Mesothelial cell of epicardium (in vitro differentiated cells): ENCODE measurements at places on chromosomes 2 and 18. TPM values are rescaled to one million over a fixed set of nuclear protein-coding genes. Genes with fewer than 3 reads are reported as not detected.

GRCh38 chr2:21055451-21055850, 11.6 kb upstream of the APOB start:
- DNase-seq, result no peak

The PID1 gene
- 2.0 to 2.4 TPM (median 2.1 TPM) in 3 replicates for total RNA-seq

- no peak for DNase-seq
Measured at GRCh38 chr2:15704086-15704787, 112.6 kb downstream of the DDX1 start.

The DHRS9 gene
- 0.16 to 0.18 TPM in 2 of 3 replicates, not detected in the other for total RNA-seq

- no peak for DNase-seq
Measured at GRCh38 chr2:126653761-126654160, 2.2 kb upstream of the GYPC start.

The CNGA3 gene
- not detected in 3 replicates for total RNA-seq

The FIGN gene
- total RNA-seq, result 11.5 to 12.6 TPM (median 11.9 TPM) in 3 replicates

GRCh38 chr2:238938401-238939055, 90.6 kb downstream of the TWIST2 start:
- no peak for DNase-seq

GRCh38 chr18:58400331-58400870, 228.5 kb downstream of the ALPK2 start:
- DNase-seq, result no peak

DNA sequence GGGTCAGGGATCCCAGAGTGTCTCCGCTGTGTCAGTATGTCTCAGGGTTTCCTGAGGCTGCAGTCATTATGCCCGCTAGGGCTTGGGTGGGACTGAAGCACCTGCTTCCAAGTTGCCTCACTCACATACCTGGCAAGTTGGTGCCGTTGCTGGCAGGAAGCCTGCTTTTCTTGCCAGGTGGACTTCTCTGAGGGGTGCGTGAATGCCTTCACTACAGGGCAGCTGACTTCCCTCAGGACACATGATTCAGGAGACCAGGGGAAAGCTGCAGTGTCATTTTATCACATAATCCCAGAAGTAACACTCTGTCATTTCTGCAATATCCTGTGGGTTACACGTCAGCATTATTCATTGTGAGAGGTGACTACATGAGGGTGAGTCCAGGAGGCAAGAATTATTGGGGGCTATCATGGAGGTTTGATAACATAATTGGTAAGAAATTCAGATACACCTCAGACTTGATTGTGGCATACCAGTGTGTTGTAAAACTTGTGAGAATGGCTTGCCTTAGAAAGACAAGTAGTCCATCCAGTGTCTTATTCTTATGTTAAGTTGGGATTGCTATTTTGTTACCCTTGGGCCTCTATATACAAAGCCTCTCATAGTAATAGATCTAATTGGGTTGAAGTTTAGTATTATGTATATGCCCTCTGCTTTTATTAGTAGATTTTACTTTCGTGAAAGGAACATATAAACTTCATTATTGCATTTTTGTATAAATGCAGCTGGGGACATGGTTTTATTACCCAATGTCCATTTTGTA, 44.1 kb downstream of the NEDD4L start:
- no peak for DNase-seq

GRCh38 chr2:86807468-86808275, 17.0 kb upstream of the CD8A start:
- peak; percentile 66 for DNase-seq

- no peak for DNase-seq
Measured at GRCh38 chr2:221502270-221503010, 69.7 kb downstream of the EPHA4 start.

The IL37 gene
- not detected in 3 replicates for total RNA-seq

- DNase-seq, result no peak
Measured at GRCh38 chr2:58557176-58557575, 316.1 kb upstream of the FANCL start.

GRCh38 chr2:208311954-208312353, 45.9 kb downstream of the PIKFYVE start:
- no peak for DNase-seq

- no peak for DNase-seq
Measured at GRCh38 chr2:22991844-22992243, 393.1 kb upstream of the KLHL29 start.

The EFR3B gene
- 14.4 to 16.7 TPM (median 15.4 TPM) in 3 replicates for total RNA-seq

DNA sequence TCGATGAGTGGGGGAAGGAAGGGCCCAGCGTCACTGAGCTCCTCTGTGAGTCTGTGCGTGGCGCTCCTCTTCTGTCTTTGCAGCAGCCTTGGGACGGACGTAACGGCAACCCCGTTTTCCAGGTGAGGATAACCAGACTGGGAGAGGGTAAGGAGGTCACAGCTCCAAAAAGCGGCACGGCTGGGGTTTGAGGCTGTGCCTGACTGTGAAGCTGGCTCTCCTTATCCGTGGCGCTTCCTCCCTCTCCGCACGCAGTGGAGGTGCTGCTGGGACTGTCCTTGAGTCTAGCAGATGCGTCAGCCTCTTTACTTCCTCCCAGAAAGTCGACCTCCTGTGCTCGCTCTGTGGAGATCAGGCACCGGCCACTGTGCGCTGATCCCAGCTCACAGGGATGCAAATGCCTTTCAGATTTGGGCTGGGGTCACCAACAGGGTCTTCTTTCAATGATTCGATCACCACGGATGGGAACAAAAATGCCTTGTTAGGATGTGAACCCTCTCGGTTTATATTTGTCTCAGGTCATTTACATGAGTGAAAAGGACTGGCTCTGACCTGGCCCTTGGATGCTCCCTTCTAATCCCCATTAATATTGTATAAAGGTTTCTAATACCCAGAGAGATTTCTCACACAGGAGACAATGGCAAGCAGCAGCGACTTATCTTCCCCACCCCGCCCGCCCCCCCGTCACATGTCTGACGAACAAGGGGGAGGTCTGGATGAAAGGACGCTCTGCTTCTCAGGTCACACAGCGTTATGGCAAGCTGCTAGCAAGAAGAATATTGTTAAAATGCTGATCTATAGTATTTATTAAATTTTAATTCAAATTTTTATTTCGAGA, 30.1 kb upstream of the E2F6 start:
- DNase-seq, result no peak

DNA sequence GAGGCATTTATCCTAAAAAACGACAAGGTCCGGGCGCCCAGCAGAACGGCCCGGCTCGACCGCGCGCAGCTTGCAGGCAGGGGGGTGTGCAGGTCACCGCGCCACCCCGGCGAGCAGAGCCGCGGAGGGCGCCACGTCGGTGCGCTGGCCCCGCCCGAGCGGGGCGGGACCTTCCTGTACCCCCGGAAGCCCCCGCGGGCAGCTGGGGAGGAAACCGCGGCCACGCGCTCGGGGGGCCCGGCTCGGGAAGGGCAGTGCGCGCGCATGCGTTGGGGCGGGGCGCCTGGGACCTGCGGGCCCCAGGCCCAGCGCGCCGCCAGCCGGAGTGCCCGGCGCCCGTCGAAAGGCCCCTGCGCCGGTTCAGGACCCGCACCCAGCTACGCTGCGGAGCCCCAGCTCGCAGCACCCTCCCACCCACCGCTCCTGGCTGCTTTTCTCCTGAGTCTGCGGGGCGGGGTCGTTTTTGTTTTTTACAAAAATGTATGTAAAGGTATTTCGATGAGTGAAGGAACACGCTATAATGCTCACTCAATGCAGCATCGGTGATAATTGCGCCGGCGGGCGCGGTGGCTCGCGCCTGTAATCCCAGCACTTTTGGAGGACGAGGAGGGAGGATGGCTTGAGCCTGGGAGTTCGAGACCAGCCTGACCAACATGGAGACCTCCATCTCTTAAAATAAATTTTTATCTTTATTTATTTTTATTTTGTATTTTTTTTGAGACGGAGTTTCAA, 47.7 kb upstream of the POMC start:
- peak; percentile 79 for DNase-seq

DNA sequence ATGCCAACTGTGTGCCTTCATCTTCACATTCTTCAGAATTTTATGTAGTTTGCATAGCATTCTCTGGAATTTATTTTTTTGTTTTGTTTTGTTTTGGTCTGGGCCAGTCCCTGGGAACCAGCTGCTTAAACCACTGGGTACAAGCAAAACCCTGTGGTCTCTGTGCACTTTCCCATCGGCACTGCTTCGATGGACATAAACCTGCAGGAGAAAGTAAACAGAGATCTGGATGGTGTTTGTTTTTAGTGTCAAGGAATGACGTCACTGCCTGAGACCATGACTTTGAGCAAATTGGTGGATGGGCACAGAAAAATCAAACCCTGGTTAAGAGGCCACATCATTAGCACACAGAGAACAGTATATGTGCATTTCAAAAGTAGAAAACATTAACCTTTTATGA, 64.7 kb upstream of the RASGRP3 start:
- no peak for DNase-seq

- no peak for DNase-seq
Measured at GRCh38 chr18:6058941-6059340, 163.6 kb upstream of the TMEM200C start.

GRCh38 chr2:98460573-98461497, 16.2 kb downstream of the INPP4A start:
- no peak for DNase-seq

DNA sequence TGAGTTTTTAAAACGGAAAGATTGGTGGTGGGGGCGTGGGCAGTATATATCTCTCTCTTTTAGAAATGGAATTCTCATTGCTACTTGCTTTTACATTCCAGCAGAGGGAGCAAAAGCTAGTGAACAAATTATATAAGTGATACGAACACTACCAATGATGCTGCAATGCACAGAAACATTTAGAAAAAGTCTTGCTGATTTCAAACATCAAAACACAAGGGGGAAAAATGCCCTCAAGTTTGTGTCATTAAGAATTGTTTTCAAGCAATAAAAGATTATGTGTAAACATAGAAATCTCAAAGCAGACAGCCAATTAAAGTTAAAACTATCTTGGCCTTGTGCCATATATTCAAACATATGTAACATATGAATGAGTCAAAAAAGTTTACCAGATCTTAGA, 296.3 kb upstream of the KCNJ3 start:
- DNase-seq, result no peak

DNA sequence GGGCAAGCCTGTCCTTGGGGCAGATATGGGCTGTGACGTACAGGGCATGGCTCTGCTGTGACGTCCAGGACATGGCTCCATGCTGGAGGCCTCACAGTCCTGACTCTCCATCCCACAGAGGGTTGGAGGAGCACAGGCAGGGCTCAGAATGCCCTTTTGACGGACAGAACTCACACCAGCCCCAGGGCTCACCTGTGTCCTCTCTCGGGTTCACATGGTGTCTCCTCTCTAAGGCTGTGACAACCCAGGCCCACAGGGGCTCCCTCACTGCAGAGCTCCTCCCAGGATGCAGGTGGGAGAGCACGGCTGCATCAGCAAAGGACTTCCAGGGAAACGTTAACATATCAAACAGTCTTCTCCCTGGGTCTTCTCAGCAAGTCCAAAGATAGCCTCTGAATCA, 133.8 kb downstream of the EIPR1 start:
- DNase-seq, result no peak

- no peak for DNase-seq
Measured at GRCh38 chr2:16656784-16657391, 8.7 kb downstream of the CYRIA start.

The TUBA3D gene
- total RNA-seq, result not detected in 3 replicates

DNA sequence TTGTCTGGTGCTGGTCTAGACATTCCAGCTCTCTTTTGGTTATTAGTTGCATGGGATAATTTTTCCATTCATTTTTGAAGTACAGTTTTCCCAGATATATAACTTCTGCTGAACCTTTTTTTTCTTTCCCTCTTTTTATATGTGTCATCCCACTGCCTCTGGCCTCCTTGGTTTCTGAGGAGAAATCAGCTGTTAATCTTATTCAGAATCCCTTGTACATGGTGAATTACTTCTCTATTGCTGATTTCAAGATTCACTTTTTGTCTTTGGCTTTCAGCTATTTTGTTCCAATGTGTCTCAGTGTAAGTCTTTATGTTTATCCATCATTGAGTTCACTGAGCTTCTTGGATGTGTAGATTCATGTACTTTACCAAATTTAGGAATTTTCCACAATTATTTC, 99.7 kb downstream of the ARHGEF4 start:
- no peak for DNase-seq

- no peak for DNase-seq
Measured at GRCh38 chr2:143026411-143027054, 102.7 kb upstream of the ARHGAP15 start.

- DNase-seq, result no peak
Measured at GRCh38 chr2:46394649-46395510, 84.5 kb upstream of the TMEM247 start.

GRCh38 chr2:9029721-9030120, 26.2 kb upstream of the MBOAT2 start:
- no peak for DNase-seq

- no peak for DNase-seq
Measured at GRCh38 chr2:199228887-199229819, 228.6 kb downstream of the SATB2 start.

The DAW1 gene
- not detected in 3 replicates for total RNA-seq

DNA sequence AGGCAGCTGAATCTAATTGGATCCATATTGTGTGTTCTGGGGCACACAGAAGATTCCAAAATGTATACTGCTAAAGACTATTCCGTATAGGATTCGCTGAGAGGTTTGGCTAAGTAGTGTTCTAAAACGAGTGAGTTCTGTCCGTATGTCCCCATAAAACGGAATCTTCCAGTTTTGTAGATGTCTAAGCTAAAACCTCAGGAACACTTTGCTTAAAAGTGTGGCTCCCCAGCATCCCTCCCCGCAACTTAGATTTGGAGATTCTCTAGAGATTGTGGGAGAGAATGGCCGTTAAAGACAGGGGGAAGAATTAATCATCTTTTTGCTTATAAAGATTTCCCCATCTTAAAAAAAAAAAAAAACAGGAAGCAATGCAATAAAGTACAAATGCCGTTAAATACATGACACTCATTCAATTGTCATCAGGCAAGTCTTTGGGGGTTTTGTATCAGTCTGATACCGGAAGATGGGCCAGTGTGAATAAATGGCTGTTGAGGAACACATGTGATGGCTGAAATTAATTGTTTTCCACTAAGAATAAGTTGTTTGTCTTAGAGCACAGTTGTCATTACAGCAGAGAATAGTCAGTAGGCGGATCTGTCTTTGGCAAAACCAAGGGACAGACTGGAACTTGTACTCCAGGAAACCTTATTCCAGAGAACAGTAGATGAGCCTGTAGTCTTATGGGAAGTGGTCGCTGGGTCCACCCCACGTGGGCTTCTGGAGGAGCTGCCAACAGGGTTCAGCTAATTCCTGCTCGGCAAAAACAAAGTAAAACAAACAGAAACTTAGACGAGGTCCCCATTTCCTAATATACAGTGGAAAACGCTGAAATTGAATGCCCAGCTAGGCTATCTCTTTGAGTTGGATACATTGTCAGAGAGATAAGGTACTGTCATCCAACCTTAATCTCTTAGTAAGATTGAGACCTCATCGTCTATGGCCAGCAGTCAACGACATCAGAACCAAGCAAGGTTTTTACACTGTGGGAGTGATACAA, 1.7 kb downstream of the EMILIN2 start:
- DNase-seq, result no peak

The ST8SIA3 gene
- not detected in 3 replicates for total RNA-seq

GRCh38 chr2:67649331-67650261, 252.5 kb downstream of the ETAA1 start:
- DNase-seq, result no peak
